ENCODE measurements at places on chromosomes 3 and 15.

DNA sequence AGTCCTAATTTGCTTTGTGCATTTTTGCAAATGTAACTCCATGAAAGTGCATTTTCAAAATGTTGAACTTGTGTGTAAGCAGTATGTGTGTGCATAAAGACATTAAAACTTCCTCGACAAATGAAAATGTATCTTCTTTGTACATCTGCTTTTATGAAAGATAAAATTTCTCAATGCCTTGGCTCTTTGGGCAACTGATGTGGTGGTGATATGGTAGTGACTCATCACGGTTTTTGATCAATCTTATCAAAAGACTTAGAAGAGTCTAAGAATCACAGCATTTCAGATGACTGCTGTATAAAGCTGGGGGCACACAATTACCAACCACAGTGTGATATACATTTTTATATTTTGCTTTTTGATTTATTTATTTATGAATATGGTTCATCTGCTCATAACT, 5.4 kb upstream of the MASP1 start:
- DNase-seq = no peak

DNA sequence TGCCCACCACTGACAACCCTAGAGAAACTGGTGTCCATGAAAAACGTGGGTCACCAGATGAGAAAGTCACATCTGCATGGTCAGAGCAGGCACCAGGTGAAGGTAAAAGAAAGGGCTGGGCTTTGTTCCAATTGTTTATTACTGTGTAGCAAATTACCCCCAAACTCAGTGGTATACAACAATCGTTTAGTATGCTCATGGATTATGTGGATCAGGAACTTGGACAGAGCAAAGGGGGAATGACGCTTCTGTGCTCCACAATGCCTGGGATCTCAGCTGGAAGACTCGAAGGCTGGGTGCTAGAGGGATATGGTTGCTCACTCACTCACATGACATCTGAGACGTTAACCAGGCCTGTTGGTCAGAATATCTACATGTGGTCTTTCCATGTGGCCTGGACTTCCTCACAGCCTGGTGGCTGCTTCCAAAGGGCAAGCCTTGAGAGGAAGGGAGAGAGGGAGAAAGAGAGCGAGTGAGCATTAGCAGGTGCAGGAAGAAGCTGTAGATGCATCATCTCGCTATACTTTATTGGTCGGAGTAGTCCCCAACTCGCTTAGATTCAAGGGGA, 44.9 kb downstream of the LPP start:
- no peak for DNase-seq

- no peak for DNase-seq
Observed at GRCh38 chr3:80232760-80233159, 465.0 kb upstream of the ROBO1 start.

GRCh38 chr3:66667263-66667662, 166.4 kb upstream of the LRIG1 start:
- no peak for DNase-seq

- no peak for DNase-seq
Observed at GRCh38 chr15:65332391-65333147, 28.1 kb downstream of the RNU5B-1 start.

DNA sequence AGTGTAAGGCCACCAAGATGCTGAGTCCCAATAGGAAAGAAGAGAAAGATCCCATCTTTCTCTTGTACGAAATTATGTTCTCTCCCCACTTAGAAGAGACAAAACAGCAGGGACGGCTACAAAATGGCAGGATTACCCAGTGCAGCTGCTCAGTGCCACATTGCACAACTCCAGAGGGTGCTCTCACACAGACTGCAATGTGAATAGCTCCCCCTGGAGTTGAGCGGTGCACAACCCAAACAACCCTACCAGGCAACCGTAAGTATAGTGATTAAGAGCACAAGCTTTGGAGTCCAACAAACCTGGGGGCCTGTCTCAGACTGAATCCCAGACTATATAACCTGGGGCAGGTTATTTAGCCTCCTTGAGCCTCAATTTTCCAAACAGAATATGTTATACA, 3.1 kb upstream of the BHLHE40 start:
- no peak for DNase-seq

- no peak for DNase-seq
Observed at GRCh38 chr3:157074981-157075380, 85.0 kb downstream of the CCNL1 start.

DNA sequence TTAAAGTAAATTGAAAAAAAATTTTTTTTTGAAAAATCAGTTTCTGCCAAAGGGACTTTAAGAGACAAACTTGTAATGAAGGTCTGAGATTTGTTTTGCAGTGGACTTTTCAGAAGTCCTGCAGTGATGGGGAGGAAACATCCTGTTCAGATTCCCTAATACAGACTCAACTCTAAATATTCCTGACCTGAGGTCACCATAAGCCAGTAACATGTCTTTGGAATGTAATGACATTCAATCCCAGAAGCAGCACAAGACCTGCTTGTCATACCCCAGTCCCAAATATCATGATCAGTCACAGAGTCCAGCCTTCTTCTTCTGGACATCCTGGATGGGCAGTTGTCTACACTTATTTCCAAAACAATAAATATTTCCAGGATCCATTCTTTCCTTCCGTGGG, 53.6 kb downstream of the TMEM39A start:
- no peak for DNase-seq

GRCh38 chr3:128349963-128350599, 116.6 kb downstream of the DNAJB8 start:
- no peak for DNase-seq

- no peak for DNase-seq
Observed at GRCh38 chr15:41438206-41438605, 21.3 kb downstream of the RTF1 start.

DNA sequence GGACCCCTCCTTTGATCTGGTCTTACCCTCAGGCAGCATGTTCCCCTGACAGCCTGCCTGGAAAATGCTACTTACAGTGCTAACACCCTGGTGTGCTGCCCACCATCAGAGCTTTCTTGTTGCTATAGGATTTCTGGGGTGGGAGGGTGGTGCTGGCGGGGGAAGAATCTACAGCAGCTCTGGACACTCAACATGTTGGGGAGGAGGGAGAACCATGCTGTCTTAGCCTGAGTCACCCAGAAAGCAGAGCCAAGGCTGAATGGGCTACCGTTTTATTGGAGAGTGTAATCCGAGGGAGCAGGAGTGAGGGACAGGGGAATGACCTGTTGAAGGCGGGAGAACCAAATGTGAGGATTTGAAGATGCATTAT, 45.6 kb downstream of the MFSD1 start:
- DNase-seq = no peak

DNA sequence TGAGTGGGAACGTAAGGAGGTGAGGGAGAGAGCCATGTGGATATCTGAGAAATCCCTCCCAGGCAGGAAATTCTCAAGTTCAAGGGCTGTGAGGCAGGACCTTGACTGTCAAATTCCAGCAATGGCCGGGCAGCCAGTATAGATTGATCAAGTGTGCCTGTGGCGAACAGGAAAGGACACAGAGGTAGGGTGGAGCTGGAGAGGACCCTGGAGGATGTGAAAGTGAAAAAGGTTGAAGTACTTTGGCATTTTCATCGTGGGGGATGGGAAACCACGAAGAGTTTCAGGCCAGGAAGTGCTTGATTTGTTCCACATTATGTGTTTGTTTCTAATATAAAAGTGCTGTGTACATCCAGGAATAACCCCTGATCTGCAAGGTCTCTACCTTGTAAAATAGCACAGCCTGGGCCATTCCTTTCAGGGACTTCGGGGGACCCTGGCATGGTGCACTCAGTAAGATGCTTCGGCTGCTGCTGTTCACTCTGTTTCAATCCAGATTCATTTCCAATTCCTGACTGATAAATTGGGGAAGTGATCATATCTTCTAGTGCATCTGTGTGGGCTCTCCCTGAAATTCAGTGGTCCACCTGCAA, 156.6 kb downstream of the MCTP2 start:
- no peak for DNase-seq

- DNase-seq = no peak
Observed at GRCh38 chr3:23856286-23856685, 50.5 kb downstream of the UBE2E1 start.

GRCh38 chr15:63587527-63587926, 9.7 kb upstream of the FBXL22 start:
- DNase-seq = no peak

- DNase-seq = no peak
Observed at GRCh38 chr15:95626501-95627361, 703.8 kb upstream of the NR2F2 start.

GRCh38 chr15:99096894-99097426, 7.9 kb upstream of the SYNM start:
- no peak for DNase-seq

- no peak for DNase-seq
Observed at GRCh38 chr15:77577366-77577950, 55.3 kb downstream of the LINGO1 start.

DNA sequence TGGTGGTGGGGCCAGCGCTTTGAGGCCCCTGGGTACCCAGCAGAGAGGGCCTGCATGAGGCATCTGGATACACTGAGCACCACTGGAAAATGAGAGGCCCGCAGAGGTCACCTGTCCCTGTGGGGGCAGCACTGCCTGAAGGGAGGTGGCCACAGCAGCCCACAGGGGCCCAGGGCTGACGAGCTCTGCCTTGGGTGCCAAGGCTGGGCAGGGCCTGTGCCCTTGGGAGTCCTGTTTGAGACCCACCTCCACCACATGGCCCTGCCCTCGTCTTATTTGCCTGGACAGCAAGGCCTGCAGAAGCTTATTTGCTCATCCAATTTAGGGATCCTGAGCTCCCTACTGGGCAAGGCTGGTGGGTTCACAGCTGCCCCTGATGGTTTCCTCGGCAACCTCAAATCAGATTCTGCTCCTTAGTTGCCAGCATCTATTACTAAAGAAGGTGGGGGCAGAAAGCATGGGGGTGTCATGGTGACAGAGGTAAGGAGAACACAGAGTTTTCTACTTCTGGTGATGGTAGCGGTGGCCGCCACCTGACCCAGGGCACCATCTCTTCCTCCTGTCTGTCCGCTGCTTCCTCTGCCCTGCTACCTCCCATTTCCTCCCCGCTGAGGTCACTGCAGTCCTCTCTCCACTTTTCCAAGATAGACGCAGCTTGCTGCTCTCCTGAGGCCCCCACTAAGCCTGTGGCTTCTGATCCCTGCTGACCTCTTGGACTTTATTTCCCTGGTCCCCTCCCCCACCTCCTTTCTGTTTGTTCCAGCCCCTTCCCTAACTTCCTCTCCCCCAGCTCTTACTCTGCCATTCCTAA, 62.9 kb downstream of the HMCES start:
- DNase-seq = no peak

GRCh38 chr15:98967916-98968315, 39.7 kb downstream of the PGPEP1L start:
- DNase-seq = no peak

DNA sequence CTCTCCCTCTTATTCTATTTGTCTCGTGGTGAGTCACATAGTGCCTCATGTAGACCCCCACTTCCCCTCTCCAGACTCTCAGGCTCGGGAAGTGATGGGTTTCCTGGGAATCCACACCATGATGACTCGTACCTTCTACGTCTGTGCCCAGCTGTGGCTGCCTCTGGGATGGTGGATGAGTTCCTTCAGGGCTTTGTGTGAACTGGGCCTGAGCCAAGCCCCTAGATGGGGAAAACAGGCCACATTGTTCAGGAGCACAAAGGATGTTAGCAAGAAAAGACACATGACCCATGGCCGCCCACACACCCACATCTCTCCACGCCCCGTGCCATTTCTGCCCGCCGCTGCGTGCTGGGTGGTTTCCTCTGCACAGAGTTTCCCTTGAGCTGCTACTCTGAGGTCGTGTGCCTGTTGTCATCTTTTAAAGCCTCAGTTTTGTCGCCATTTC, 10.5 kb downstream of the ISG20 start:
- DNase-seq = peak; percentile 68

- DNase-seq = no peak
Observed at GRCh38 chr15:64901914-64902313, 9.8 kb upstream of the ANKDD1A start.

- no peak for DNase-seq
Observed at GRCh38 chr15:75459581-75459980, 8.1 kb upstream of the SIN3A start.

- no peak for DNase-seq
Observed at GRCh38 chr3:193236599-193236998, 4.4 kb upstream of the PLAAT1 start.

DNA sequence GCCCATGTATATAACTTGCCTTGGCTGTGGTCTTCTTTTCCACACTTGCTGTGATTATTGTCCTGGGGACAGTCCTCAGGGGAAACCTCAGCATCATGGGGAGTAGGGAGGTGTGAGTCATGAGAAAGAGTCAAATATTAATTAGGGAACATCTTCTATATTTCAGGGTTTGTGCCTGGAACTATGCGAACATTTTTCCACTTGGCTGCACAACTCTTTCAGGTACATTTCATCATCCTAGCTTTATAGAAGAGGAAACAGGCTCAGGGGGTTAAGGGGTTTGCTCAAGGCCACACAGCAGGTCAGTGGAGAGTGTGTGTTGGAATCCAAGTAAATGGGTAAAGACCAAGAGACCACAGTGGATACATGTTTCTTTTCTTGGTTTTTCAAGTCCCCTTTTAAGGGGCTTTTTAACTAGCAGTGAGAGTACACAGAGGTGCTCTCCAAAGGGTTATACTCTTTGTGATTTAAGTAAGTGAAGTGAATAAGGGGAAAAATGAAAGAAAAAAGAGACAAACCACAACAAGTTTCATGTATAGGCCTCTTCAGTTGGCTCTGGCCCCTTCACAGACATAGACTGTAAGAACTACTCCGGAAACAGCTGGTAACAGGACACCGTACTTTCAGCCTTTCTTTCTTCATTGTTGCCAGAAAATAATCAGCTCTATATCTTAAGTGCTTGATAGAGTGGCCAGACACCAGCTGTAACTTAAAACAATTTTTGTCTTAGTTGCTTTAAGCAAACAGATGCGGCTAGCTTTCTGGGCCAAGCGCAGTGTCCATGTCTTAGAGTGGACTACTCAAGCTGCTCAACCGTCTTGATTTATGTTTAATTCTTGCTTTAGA, 64.6 kb downstream of the EEFSEC start:
- no peak for DNase-seq

- DNase-seq = no peak
Observed at GRCh38 chr15:97023488-97023844, 693.0 kb downstream of the NR2F2 start.

- peak; percentile 5 for DNase-seq
Observed at GRCh38 chr15:35078221-35078915, 6.7 kb downstream of the NANOGP8 start.

DNA sequence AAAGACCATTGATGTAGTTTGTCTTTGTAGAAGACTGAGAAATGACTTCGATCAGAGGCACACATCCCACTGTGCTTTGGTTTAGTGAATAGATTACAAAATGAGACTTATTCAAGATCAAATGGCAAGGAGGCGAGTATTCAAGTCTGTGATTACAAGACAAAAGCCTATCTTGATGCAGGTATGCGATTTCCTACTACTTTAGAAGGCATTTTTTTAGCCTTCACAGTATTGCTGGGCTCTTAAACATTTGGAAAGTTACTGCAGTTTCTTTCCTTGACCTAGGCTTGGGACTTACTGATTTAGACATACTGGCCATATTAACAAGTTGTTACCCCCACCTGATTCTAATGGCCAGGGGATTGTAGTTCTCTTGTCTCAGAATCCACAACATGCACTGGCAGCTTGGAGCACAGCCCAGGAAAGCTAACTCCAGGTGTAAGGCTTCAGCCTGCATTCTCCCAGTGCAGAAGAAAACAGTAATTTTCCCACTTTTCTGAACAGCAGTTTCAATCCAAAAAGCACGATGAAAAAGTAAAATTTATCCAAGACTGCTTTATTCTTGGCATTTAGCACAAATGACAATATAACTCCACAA, 311.6 kb downstream of the EPHA6 start:
- no peak for DNase-seq

Measured in stimulated activated CD4-positive, alpha-beta T cell treated with anti-CD3 and anti-CD28 coated beads, Interleukin-12 subunit alpha, Interleukin-12 subunit beta, amount 100 ng/mL, for 4 hours (primary cell).